Right renal cortex interstitium (tissue), 3 donors: ENCODE measurements at places on chromosomes 5 and 9. TPM values are rescaled to one million over a fixed set of nuclear protein-coding genes. Genes with fewer than 3 reads are reported as not detected.

The NSUN2 gene
- polyA plus RNA-seq = 50.7 TPM

The ZNF658 gene
- 14.1 TPM for polyA plus RNA-seq

The CCDC180 gene
- polyA plus RNA-seq = 9.8 TPM

The FGF10 gene
- polyA plus RNA-seq = 9.0 TPM

The DBH gene
- 0.62 TPM for polyA plus RNA-seq

The HTR1A gene
- polyA plus RNA-seq = not detected

The TAL2 gene
- polyA plus RNA-seq = 2.1 TPM

The ARHGAP26 gene
- polyA plus RNA-seq = 11.0 TPM

The SLC6A19 gene
- polyA plus RNA-seq = 38.8 TPM

The PLPP7 gene
- polyA plus RNA-seq = 1.9 TPM

The SLCO6A1 gene
- not detected for polyA plus RNA-seq

The SH3GL2 gene
- polyA plus RNA-seq = 5.5 TPM

The PCDHB7 gene
- polyA plus RNA-seq = 5.5 TPM

The OR1Q1 gene
- polyA plus RNA-seq = not detected

GRCh38 chr5:72412283-72413055 is 92.3 kb downstream of the PTCD2 start:
- no peak for DNase-seq

GRCh38 chr5:68261569-68262065 is 46.1 kb downstream of the PIK3R1 start:
- no peak for DNase-seq

DNA sequence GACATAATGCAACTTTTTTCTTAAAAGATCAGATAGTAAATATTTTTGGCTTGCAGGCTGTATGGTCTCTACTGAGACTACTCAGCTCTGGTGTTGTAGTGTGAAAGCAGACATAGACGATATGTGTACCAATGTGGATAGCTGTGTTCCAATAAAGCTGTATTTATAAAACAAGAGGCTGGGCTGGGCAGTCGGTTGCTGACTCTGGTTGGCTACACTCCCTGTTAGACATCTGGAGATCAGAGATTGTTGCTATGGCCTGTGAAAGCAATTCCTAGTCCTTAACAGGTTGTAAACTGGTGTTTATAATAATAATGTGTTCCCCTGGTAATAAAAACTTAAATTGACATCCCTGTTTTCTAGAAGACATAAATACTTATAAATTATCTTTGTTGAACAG is 24.4 kb upstream of the SCAMP1 start:
- no peak for DNase-seq

DNA sequence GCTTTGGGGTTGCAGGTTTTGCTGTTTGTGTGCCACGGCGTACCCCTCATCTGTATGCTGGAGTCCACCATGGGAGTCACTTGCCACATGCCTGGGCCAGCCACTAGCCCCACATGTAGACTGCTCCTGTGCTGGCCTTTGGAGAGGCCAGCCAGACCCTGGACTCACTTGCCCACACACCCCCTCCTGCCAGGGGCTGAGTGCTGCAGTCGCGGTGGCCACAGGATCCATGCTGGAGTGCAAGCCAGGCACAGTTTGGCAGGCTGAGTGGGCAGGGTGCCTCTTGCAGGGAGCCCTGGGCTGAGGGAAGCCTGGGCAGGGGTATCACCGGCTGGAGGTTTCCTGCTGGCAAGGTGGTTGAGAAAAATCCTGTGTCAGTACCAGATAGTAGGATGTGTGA is 25.6 kb upstream of the GCNT1 start:
- no peak for DNase-seq

- DNase-seq = no peak
Observed at GRCh38 chr5:90368454-90369246, 40.9 kb downstream of the CETN3 start.

- no peak for DNase-seq
Observed at GRCh38 chr9:112380825-112381221, 915 bp downstream of the HSDL2 start.

DNA sequence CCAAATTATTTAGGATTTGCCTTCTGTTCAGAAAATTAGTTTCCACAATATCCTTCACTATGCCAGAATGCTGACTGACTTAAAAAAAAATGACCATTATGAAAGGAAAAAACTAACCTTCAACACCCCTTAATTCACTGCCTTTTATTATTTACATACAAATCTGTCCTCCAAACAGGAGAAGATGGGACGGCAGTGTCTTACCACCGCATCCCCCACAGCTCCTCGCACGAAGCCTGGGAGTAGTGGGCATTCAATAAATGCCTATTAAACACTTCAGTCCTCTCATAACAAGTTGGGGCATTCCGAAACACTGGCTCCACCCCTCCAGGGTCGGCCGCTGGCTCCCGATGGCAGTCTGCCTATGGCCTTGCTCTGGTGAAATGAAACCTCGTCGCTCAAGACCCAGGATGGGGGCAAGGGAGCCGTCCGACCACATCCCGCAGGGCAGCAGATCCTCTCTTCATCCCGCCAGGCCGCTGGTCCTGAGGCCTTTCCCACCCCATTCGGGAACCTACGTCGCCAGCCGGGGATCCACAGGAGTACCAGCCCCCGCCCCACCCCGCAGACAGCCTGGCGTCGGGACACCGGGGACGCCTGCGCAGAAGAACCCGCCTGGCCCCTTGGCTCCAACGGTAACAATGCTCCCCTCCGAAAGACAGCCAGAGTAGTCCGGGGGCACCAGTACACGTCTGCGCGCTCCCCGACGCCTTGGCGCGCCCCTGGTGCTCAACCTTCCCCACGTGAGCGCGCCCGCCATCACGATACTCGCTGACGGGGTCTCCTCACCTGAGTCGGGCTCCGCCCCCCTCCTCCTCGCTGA is 613 bp downstream of the ZBTB5 start:
- no peak for DNase-seq

DNA sequence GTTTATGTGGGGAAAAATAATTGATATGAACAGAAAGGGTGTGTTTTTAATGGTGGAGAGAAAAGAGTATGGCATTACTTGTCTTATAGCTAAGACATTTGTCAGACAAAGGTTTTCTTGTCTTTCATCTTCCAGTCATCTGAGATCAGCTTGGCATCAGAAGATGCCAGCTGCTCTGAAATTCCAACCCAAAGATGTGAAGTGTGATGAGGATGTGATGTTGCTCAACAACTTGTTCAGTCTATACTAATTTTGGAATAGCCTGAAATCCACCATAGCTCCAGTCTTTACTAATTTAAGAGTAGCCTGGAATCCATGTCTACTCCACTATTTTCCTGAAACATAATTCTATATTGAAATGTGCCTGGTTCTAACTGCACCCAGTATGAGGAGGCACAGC is 182.3 kb downstream of the CFAP90 start:
- DNase-seq = no peak

DNA sequence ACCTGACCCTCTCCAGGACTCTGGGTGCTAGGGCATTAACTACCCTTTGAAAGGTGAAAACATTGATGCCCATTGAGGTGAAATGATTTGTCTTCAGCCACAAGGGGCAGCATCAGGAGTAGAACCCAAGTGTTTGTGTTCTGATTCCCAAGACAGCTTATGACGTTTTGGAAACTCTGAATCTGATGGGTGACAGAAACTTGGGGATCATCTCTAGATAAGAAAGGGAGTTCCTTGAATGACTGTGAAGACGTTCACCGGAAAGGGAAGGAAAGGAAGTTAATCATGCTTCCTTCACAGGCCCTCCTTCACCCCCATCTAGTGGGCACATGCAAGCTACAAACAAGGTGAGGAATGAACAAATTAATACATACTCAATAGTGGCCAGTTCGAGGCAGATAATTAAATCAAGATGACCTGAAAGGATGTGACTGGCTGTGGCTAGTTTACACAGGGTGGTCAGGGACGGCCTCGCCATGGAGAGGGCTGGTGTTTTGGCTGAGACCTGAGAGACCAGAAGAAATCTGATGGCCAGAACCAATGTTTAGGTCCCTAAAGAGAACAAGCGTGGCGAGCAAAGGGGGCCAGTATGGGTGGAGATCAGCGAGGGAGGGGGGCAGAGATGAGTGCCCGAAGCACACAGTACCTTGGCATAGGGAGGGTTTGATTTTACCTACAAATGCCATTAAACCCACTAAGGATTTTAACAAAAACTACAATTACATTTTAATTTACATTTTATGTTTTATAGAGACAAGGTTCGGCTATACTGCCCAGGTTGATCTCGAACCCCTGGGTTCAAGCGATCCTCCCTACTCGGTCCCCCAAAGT is 937 bp upstream of the SLC26A2 start:
- no peak for DNase-seq

DNA sequence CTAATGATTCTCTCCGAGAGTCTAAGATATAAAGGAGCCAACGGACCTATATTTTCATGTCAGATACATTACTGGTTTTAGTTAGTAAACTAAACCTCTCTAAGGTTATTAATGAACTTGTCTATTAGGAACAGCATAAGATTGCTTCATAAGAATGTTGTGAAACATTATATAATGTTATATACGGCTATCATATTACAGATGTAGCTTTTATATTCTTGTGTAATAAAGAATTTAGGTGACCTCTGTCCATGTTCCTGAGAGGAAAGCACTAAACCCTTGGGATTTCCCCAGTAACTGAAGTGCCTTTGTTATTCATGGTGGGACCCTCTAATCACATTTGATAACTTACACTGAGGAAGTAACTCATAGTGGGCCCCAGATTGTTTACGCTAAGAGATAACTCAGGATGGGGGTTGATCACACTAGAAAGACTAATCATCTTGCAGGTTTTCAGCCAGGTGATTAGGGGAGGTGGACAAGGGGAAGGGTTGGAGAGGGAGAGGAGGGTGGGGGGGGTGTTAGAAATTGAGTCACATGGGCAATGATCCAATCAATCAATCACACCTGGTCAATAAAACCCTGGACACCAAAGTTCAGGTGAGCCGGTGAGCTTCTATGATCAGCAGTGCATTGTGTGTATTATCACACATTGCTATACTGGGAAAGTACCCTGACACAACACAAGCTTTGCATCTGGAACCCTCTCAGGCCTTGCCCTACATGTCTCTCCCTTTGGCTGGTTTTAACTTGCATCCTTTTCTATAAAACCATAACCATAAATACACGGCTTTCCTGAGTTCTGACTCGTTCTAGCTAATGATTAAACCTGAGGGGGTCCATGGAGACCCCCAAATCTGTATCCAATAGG is 25.8 kb downstream of the ECPAS start:
- DNase-seq = no peak

- no peak for DNase-seq
Observed at GRCh38 chr9:89883401-89884341, 278.9 kb downstream of the GADD45G start.

GRCh38 chr9:112037281-112038016 is 137.6 kb downstream of the SUSD1 start:
- DNase-seq = no peak

DNA sequence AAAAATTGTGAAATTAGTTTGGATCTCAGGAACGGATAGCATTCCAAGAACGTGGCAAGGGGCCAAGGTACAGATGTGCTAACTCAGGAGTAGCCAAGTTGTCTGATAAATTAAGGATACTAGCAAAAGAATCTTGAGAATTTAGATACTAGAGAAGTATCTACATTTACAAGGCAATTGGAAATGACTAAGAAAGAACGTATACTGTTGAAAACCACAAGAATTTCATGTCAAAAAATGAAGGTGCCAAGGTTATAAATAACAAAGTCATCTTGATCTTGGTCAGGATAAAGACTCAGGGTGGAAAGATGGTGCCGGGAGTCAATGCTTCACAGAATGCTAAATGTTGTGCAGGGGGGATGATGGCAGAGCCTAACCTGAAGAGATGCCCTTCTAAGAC is 19.2 kb downstream of the CAPSL start:
- DNase-seq = no peak

GRCh38 chr5:110899566-110900412 is 161.0 kb downstream of the SLC25A46 start:
- DNase-seq = no peak

DNA sequence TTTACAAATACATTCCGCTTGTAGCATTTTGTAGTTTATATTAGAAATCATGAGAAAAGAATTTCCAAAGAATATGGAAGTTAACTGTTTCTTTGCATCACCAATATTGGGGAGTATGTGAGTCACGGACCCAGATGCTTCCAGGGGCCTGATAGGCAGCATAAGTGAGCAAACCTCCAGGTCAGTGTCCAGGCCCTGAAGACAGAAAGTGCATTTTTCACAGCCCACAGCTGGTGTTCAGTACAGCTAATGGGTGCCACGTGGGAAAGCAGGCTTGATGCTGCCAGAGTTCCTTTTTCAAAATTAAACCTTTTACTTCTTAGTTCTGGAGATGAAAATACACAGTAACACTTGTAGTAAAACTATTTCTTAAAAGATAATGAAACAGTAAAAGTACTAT is 454.4 kb upstream of the ACTBL2 start:
- no peak for DNase-seq

- DNase-seq = no peak
Observed at GRCh38 chr9:130590305-130590704, 10.9 kb downstream of the FUBP3 start.

- DNase-seq = no peak
Observed at GRCh38 chr9:137405677-137406081, 17.3 kb downstream of the EXD3 start.

- DNase-seq = no peak
Observed at GRCh38 chr9:134595014-134595413, 46.6 kb upstream of the COL5A1 start.

GRCh38 chr9:109766351-109766750 is 13.6 kb upstream of the PALM2AKAP2 start:
- no peak for DNase-seq

GRCh38 chr9:91066042-91066415 is 264.4 kb downstream of the SYK start:
- DNase-seq = no peak

DNA sequence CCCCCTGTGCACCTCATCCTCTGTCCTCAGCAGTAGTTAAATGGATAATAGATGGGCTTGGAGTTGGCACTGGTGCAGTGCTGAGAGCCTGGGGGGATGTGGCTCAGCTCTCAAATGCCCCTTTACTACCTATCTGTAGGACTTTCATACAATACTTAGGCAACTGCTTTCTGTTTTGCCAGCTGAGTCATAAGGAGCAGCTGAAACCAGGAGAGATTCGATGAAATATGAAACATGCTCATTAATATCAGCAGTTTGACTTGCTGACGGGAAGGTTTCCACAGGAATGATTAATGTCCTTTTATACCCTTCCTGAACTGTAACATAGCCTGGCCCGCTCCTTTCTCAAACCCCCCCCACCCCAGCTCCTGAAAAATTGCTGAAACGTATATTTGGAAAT is 142.6 kb downstream of the SAXO1 start:
- no peak for DNase-seq

GRCh38 chr5:60740322-60740721 is 40.4 kb upstream of the DEPDC1B start:
- no peak for DNase-seq

DNA sequence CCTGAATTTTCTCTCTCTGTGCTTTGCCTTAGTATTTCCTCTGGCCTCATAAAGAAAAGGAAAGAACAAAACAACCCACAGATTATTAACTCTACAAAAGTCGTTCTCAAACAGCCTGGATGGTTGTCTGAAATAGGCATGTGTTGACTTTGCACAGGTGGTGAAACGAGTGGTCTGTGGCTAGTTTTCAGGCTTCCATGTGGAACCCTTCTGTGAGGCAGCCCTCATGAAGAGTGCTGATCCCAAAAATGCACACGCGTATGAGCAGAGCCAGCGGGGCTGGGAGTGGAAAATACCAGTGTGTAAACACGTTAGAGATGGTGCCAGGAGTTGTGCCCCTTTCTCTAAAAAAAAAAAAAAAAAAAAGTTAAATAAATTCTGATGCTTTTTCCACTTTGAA is 4.9 kb upstream of the PSAT1 start:
- DNase-seq = no peak
